Islet precursor cell (in vitro differentiated cells): ENCODE measurements at places on chromosomes 5 and 9.

DNA sequence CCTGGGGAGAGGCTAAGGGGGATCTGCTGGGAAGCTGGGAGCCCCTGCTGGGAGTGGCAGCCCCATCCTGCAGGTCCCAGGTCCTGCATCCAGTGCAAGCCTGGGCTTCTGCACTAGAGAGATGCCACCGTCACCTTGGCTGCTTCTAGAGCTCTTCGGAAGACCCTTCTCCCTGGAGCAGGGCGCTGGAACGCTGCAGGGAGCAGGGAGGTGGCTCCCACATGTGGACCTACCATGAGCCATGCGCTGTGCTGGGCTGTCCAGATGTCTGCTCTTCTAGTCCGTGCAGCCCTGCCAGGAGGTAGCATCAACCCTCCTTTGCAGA lies 90.9 kb upstream of the PHYKPL start:
- peak; percentile 45 for DNase-seq

DNA sequence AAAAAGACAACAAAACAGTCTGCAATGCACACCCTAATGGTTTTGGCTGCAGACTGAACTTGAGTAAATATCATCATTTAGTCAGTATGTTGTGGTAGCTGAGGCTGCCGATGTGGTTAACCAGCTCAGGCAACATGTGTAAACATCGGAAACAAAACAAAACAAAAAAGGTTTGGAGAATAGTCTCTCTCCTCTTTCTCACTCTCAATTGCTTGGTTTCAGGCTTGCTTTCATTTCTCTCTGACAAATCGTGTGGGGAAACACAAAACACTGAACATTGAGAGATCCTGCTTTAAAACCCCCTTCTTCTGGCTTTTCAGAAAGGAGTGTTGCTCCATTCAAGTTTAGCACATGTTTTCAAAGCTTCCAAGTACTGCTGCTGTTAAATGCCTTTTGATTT lies 453.3 kb downstream of the BNC2 start:
- DNase-seq: no peak

DNA sequence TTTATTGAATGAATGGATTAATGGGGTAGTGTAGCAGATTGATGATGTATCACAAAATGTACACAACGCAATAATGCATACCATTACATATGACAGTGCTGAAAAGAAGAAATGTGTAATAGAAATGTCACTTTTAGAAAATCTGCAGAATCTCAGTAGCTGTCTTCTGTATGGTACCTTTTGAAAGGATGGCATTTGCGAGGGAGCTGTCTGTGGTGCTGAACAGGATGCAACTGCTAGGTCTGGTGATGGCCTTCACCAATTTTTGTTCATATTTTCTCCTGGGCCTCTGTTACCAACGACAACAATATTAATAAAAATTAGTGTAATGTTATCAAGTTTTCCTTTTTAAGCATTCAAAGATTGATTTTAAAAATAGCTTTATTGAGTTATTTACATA lies 36.2 kb upstream of the OTULIN start:
- DNase-seq: peak; percentile 73

DNA sequence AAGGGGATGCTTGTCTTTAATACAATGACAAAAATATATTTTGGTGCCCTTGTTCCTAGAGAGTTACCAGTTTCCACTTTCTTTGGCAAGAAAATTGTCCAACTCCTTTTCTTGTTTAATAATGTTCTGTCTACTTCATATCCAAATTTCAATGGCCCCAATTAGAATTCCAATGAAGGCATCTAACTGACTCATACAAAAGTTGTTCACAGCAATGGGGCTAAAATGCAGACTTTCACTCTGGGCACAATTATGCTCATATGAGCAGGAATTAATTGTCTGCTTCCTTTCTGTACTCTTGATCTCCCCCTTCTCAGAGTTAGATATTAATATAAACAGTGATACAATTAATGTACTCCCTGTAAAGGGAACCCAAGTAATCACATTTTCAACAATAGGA lies 42.1 kb upstream of the ZNF622 start:
- no peak for DNase-seq

DNA sequence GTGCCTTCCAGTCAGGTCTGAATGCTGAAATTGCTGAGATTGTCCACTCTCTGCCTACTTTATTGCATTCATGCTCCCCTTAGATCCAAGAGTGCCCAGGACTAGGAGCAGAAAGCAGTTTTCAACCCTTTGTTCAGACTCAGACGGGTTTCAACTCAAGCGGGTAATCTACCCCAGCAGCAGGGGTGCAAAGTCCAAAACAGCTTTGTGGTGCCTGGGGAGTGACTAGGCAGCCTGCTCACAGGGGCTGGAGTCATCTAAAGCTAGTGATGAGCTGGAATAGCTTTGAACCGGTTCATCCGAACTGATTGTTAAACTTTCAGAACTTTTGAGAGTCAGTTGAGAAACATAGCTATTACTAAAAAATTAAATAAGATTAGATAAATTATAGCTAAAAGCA lies 71.0 kb upstream of the IQGAP2 start:
- no peak for DNase-seq

- no peak for DNase-seq
These were observed 72.3 kb downstream of the GCNT1 start for GRCh38 chr9:76531231-76531780.

DNA sequence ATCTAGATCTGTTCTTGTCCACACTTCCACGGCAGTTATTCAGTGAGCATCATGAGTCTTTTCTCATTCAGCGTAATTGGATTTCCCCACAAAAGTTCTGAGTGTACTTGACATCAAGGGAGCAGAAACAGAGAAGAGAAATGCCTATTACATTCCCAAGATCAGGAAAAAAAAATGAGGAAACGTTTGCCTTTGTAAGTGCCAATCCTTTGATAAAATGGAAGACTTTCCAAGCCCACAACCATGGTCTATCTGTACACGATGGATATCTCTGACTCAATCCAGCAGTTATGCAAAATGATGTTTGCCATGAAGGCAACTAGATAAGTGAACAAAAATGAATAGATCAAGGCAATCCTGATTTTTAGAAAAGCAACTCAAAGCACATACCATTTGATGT lies 235.9 kb downstream of the DOCK8 start:
- no peak for DNase-seq

GRCh38 chr5:52738095-52738506 lies 49.6 kb upstream of the ITGA1 start:
- DNase-seq: no peak

DNA sequence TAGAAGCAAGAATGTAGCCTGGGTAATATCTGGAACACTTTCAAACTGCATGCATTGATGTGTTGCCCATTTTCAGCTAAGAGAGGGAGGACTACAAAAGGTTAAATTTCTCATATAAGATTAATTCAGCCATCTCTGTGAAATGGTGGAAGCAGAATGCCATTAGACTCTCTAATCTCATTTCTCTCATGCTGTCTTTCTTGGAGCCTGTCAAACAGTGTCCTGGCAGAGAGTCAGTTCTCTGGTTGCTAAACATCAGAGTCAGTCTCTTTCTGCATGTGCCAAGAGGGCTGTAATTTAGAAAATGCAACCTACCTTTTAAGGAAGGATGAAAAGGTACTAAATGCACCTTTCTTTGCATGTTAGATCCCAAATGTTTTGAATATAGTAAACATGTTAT lies 910 bp upstream of the GARNL3 start:
- DNase-seq: no peak

DNA sequence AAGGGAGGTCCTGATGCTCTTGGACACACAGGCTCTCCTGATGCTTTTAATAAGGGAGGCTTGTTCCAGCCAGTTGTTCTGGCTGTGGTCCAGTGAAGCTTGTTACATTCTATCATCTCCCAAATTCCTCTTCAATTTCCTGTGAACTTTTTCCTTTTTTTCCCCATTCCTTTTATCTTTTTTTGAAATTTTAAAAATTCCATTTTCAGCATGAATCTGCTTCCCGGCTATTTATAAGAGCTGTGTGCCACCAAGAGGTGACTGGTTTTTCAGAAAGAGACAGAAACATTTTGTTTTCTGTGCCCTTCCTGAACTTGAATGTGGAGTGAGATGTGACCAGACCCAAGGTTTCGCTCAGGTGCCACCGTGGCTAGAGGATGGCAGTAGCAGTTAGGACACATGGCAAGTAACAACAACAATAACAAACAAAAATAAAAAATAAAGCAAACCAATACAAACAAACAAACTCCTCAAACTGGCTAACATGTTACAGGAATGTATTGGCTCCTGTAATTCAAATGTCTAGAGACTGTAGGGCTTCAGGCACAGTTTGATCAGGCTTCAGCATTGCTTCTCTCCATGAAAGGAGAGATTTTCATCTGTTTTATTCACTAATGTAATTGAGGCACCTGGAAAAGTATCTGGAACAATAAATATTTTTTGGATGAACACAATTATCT lies 121.1 kb downstream of the BOD1 start:
- DNase-seq: peak; percentile 7

DNA sequence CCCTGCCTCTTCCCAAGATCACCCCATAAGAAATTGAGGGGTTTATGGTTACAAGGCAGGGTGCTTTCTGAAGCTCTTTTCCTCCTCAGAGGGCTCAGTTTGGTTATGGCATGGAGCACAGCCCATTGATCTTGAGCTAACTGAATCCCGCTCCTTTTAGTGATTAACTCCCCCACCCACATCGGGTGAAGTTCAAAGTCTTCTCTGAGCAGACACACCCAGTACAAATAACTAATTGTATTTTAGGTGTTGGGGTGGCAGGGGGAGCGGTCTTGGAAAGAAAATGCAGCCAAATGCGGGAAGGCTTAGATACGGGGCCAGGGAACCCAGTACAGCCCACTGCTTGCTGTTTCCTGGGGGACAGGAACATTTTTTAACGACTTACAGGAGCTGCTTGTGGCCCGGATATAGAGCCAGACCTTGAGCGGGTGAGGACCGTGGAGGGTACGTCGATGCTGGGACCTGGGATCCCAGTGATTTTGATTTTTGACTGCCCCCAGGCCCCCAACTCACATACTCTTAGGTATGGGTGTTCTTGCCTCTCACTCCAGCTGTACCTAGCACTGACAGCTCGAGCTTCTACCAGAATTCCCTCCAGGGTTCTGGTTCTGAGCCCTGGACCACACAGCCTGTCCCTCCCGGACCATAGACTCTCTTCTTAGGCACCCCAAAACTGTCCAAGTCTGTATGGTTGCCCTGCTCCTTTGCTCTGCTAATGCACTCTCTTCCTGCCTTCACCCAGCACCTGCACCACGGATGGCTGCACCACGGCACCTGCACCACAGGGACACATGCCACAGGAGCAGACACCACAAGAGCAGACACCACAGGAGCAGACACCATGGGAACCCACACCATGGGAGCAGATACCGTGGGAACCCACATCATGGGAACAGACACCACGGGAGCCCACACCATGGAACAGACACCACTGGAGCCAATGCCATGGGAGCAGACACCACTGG lies 18.3 kb upstream of the RXRA start:
- DNase-seq: peak; percentile 32

DNA sequence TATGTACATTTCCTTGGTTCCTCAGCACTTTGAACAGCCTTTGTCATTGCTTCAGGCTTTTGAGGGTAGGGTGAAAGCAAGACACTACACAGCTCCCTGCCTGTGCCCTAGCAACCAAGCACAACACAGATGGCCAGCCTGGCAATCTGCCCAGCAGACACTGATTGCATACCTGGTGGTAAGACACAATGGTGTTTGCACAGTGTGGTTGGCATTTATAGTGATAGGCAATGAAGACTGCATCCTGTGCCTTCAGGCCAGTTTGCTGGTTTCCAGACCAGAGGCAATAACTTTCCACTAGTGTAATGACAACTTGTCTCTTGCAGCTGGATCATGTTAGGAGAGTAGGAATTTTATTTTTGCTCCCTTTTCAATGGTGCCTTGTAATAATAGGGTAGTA lies 144.5 kb upstream of the TNC start:
- DNase-seq: peak; percentile 84

DNA sequence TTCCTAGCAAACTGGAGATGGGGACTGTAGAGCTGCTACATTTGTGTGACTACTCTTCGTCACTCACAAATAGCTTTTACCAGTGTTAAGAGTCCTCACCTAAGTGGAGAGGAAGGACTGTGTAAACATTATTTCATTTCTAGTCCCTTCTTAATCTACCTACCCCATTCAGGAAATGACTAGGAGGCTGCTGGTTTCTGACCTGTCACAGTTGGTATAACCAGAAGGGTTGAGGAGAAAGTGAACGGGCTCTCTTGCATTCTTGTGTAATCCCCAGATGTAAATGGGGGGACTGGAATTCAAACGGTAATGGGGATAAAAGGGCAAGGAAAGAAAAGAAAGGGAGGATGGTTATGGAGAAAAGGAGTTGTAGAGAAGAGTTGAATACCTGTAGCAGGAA lies 35.4 kb upstream of the BNIP1 start:
- DNase-seq: no peak

DNA sequence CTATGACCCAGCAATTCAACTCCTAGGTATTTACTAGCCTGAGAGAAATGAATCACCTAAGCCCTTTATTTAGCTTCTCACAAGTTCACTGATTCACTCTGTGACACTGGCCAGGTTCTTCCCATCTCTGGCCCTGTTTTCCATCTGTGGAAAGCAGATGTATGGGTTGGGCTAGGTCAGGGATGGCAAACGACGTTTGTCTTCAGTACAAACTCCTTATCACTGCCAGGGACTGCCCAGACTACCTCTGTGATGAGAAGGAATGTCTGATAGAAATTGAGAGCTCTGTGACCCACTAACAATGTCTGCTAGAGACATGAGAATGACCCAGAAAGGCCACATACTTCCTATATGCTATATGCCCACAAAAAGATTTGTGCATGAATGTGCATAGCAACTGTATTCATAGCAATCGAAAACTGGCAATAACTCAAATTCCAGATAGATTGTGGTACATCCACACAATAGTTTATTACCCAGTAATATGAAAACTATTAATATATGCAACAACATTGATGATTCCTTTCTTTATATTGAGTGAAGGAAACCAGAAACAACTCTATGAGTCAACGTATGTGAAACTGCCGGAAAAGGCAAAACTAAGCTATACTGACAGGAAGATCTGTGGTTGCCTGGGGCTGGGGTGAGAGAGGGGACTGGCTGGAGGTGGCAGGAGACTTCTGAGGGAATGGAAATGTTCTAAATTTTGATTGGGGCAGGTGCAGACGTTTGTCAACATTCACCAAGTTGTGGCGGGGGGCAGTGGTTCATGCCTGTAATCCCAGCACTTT lies 32.0 kb upstream of the ADAM19 start:
- DNase-seq: peak; percentile 90
